GM04503 (cell line): ENCODE measurements at places on chromosomes 16 and 17.
A peak's percentile ranks its signal among the peaks of the same experiment; 100 is the strongest.

- DNase-seq: peak; percentile 99
These were observed 83.5 kb upstream of the TNRC6A start for GRCh38 chr16:24645739-24646645.

- DNase-seq: no peak
These were observed 38.5 kb downstream of the VPS53 start for GRCh38 chr17:676060-676700.

- peak; percentile 77 for DNase-seq
These were observed 24.1 kb upstream of the ADORA2B start for GRCh38 chr17:15920758-15921239.

GRCh38 chr17:43611230-43611969, 50.3 kb downstream of the MEOX1 start:
- DNase-seq: no peak

DNA sequence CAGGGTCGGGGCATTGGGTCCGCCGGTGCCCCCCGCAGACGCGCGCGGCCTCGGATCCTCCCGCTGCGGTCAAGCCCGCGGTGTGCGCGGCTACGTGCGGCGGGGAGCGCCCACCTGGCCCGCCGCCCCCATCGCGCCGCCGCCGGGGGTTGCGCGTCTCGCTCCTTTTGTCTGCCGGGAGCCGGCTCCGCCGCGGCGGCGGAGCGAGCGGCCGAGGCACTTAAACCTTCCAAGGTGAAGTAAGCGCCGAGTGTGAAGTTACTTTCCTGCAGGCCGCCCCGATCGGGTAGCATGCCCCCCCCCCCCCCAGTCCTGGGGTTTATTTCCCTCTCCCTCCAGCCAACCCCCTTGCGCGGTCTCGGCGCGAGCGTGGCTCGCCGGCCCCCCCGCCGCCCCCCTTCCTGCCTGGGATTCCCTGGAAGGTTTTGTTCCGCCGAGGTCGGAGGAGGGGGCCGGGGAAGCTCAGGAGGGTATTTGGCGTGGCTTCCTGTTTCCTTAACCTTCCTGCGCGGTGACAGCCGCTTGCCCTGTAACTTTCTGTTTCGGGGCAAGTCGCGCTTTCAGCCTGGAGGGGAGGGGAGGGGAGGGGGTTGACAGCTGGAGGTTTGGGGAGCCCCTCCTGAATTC, 56.6 kb upstream of the GSE1 start:
- DNase-seq: no peak

DNA sequence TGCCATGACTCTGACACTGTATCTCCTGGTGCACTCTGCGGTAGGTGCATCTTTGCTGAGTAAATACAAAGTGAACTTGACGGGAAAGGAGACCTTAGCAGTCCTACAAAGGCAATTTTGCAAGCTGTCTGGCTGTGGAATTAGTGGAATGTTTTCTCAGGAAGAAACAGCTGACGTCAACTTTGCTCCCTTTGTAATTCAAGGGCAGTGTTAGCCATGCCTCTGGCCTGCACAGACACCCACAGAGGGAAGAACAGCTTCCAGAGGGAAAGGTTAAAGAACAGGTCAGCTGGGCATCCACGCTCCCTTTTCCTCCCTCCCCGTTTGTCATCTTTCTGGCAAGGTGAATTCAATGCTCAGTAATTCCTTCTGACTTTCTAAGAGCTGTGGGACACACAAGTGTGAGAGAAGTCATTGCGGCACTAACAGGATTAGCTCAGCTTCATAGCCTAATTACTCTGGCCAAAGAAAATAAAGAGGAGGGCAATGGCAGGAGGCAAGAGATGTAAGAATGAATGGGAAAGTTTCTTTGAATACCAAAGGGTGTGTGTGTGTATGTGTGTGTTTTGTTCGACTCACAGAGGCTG, 476.9 kb upstream of the GOT2 start:
- peak; percentile 25 for DNase-seq

- no peak for DNase-seq
These were observed 45.9 kb downstream of the ABAT start for GRCh38 chr16:8720080-8720966.

- DNase-seq: no peak
These were observed 47.7 kb downstream of the CDK12 start for GRCh38 chr17:39508987-39509386.

DNA sequence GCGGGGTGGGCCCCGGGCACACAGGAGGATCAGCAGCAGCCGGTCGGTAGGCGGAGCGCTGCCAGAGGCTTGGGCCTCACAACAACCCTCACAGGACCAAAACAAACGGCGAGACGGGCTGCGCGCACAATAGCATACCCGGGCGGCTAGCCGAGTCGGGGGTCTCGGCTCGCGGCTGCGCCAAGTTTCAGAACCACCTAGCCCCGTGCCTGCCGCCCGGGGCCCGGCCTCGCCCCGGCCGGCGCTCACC, 732 bp downstream of the ULK2 start:
- peak; percentile 18 for DNase-seq

GRCh38 chr16:635573-636205, 416 bp downstream of the METTL26 start:
- DNase-seq: no peak

- no peak for DNase-seq
These were observed 329 bp upstream of the NLE1 start for GRCh38 chr17:35142467-35142796.

- no peak for DNase-seq
These were observed 62.6 kb downstream of the C16orf78 start for GRCh38 chr16:49436181-49436580.

GRCh38 chr17:57110579-57111325, 25.7 kb downstream of the AKAP1 start:
- no peak for DNase-seq

DNA sequence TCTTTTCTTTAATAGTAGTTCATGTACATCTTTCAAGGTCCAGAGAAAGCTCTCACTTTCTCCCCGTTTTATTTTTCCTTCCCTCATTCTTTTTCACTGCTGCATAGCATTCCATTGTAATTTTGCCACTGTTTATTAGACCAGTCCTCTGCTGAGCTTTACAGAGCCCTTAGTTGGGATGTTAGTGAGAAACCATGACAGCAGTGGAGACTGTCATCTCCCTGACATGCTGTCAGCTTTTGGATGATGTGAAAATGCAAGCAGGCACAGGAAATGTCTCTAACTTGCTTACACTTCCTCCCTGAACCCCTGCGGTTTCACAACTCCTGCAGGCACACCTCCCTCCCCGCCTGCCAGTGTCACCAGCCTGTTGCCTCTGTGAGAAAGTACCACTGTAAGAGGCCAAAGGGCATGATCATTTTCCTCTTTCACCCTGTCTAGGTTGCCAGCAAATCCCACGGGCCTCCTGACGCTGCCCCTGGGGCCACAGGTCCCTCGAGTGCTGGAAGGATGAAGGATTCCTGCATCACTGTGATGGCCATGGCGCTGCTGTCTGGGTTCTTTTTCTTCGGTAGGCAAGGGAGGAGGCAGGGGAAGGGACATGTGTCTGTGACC, at the start of gene ITGAL:
Gene ITGAL, plus strand, starts transcription at position 415 of the 615 bp plus-strand sequence. Its CDS starts 96 bp downstream, at position 511.
- no peak for DNase-seq

DNA sequence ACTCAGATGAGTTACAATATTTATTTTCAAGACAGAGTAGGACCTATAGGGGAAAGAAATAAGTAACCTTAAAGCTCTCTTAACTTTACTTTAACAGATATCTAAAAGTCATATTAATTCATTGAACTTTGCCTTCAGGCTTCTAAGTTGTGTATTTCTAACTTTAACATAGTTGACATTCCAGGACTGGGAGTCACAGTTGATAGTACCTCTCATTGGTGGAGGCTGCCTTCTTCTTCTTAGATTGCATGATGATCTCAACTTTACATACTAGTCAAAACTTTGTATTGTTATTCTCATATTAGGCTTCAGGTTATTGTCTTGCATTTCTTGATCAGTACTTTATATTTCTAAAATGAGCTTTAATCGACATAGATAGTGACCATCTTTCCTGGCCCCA, 350.1 kb upstream of the KIF2B start:
- DNase-seq: no peak

GRCh38 chr16:50247123-50247905, 19.0 kb upstream of the ADCY7 start:
- no peak for DNase-seq

- peak; percentile 1 for DNase-seq
These were observed 80.9 kb downstream of the SPACA3 start for GRCh38 chr17:33072421-33073161.

GRCh38 chr17:207775-208174, 26.3 kb upstream of the DOC2B start:
- DNase-seq: no peak

- DNase-seq: no peak
These were observed 44.2 kb upstream of the RASD1 start for GRCh38 chr17:17540278-17540906.

- DNase-seq: no peak
These were observed 116.9 kb downstream of the TANC2 start for GRCh38 chr17:63082952-63083351.

GRCh38 chr16:58046936-58047335, 21.4 kb downstream of the MMP15 start:
- DNase-seq: no peak

DNA sequence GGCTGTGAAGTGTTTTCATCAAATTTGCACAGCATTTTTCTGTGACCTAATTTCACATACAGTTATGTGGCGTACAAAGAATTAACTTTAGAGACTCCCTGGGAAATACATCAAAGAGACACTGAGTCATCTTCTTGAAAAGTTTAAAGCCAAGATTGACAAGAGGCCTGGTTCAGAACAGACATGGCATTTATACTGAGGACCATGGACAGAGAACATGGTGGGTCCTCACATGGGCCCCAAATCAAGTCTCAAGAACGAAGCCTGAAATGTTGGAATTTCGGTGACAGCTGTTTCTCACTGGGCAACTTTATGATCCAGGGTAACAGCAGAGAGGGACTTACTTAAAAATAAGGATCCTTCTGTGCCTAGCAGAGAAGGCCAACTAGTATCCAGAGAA, 311.5 kb upstream of the KCNJ16 start:
- no peak for DNase-seq

GRCh38 chr16:46883353-46883689, 841 bp upstream of the GPT2 start:
- no peak for DNase-seq

DNA sequence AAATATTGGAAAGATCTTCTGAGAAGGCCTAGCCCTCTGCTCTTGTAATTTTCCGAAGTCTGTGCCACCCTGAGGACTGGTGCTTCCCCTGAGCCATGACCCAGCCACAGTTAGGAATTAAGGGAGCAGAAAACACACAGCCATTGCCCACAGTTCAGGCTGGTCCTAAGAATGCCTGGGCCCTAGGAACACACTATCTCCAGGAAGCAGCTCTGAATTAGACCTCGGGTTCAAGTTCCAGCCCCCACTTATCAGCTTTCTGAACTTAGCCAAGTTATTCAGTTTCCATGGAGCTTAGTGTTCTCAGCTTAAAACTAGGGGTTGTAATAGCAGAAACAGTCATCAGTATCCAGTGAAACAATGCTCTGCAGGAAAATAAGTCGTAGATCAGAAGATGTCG, 56.0 kb downstream of the CDH13 start:
- no peak for DNase-seq

DNA sequence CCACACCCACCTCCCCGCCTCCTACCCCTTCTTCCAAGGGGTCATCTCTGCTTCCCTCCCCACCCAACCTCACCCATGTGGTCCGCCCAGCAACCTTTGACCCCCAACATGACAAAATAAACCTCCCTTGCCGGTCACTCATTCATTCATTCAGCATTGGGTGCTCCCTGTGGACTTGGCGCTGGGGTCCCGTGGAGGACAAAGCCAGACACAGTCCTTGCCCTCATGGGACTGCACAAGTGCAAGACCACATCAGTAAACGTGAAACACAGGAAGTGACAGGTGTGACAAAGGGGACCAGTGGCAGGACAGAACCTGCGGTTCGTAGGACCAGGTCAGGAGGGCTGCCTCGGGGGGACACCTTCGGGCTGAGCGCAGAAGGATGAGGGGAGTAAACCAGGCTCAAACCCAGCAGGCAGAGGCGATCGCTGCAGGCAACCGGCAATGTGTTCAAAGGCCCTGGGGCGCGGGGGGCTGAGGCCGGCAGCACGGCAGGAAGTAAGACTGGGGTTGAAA, 185.4 kb downstream of the SEC14L1 start:
- DNase-seq: no peak

GRCh38 chr17:66299711-66300110, 2.7 kb upstream of the PRKCA start:
- DNase-seq: no peak

- no peak for DNase-seq
These were observed 76.7 kb upstream of the CBX4 start for GRCh38 chr17:79915850-79916430.

DNA sequence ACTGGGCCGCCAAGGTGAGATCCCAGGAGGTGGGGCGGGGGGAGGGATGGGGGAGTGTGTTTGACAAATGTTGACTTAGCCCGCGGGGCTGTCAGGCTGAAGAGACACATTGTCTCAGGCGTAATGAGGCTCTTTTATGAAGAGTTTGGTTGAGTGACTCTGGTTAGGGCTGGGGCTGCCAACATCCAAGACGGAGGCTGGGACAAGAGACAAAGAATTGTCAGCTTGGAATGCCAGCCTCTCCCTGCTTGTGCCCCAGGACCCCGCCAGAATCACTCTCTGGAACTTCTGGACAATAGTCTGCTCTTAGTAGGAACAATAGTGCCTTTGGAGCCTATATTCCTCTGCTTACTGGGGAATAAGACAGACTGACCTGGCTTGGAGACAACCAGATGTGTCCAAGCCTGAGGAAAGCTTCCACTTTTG, 24.0 kb downstream of the PCTP start:
- no peak for DNase-seq

- DNase-seq: no peak
These were observed 24.9 kb downstream of the MXRA7 start for GRCh38 chr17:76685846-76686245.

GRCh38 chr16:82082543-82083244, 47.6 kb downstream of the HSD17B2 start:
- DNase-seq: no peak

DNA sequence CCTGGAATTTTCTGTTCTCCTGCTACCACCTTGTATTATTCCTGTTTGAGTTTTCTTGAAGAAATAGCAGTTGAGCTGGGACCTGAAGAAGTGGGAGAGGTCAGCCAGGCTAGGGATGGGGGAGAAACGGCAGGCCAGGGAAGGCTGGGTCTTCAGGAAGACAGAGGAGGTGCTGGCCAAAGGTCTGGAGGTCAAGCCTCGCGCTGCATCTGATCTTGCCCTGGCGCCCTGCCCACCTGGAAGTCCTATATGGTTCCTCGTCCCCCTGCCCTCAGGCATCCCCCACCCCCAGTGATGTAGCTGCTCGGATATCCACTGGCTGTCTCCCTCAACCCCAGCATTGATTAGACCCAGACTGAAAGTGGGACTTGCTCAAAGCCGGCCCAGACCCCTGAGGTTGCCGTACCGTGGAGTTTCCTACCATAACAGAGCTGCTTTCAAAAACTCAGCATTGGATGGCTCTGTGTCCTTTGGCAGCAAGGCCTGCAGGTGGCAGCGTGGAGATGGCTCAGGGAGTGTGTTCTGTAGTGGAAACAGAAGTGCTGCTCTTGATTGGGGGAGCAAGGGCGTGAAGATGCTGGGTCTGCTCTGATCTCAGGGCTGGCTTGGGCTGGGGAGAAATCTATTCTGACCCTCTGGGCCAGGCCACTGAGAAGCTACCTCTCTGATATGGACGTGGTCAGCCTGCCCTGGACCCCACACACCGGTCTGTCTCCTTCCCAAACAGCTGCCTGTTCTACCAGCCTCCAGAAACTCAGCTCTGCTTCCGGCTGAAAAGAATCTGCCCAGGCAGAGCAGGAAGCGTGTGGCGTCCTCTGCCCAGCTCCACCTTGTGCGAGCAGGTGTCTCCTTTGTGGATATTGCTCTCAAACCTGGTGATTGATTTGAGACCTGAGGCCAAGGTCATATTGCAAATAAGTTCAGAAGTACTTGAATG, 107.0 kb upstream of the CACNG5 start:
- DNase-seq: no peak
